ENCODE measurements at places on chromosomes 2 and 18.

GRCh38 chr18:39350945-39351344 lies 1785.3 kb upstream of the CELF4 start:
- DNase-seq = no peak

DNA sequence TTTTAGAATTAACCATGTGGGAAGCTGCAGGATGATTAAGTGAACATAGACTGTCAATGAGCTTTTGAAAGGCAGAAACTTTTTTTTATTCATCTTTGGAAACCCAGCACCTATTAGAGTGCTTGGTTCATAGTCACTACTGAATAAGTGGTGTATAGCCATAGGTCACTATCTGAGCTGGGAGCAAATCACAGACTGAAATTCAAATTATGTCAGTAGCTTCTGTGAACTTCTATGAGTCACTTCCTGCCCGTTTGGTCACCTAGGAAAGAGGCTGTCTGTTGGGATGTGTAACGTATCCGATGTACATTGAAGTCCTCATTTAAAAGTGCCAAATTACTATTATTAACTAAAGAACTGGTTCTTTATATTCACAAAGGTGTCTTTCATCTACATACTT lies 20.5 kb upstream of the SLC40A1 start:
- DNase-seq = no peak

DNA sequence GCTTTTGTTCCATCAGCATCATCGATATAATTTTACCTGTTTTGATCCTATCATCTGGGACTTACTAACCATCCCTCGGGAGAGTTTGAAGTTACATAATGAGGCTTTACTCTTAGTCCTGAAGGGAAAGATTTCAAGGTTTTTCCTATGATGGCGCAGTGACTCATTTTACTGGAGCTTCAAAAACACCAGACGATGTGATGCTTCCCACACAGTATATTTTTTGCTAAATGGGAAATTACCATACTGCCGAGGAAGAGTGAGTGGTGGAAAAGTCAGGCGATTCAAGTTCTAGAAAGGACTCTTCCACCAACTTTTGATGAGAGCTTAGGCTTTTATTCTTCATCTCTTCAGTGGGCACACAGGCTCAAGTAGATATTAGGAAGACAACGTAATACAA lies 44.6 kb upstream of the GCG start:
- no peak for DNase-seq

DNA sequence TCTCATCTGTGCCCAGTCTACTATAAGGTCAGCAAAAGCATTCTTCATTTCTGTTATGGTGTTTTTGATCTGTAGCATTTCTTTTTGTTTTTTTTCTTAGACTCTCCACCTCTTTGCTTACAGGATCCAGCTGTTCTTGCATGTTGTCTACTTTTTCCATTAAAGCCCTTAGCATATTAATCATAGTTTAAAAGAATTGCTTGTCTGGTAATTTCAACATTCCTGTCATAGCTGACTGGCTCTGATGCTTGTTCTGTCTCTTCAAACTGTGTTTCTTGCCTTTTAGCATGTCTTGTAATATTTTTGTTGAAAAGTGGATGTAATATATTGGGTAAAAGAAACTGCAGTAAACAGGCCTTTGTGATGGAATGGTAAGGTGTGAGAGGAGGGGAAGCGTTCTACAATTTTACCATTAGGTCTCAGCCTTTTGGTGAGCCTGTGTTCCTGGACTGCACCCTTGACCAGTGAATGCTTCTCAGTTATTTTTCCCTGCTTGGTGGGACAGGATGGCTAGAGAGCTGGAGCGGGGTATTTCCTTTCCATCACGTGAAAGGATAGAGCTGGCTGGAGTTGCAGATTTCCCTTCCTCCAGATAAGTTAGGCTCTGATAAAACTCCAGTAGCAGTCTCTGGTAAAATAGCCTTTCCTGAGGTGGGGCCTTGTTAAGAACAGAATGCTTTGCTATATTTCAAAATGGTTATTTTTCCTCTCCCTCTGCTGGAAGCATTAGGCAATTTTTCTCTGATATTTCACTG lies 65.4 kb downstream of the PLA2R1 start:
- no peak for DNase-seq

DNA sequence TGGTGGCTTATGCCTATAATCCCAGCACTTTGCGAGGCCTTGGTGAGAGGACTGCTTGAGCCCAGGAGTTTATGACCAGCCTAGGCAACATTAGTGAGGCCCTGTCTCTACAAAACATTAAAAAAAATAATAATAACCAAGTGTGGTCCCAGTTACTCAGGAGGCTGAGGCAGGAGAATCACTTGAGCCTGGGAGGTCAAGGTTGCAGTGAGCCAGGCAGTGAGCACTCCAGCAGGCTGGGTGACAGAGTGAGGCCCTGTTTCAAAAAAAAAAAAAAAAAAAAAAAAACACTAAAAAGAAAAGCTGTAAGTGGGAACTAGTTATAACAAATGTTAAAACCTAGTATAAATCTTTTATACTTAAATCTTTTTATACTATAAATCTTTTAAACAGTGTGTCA lies 146.2 kb upstream of the ITGA4 start:
- DNase-seq = no peak

DNA sequence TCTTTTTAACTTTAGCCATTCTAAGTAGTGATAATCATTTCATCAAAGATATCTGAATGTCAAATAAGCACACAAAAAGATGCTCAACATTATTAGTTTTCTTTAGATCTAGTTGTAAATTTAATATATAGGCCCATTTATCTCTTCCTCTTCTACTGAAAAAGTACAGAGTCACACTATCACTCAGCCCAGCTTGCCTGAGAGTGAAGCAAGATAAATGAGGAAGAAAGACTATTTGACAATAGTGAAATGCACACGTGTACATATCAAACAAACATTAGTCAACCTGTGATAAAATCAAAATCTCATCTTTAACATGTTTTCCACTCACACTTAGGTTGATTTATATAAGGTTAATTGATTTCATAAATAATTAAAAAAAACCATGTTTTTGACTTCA lies 83.5 kb upstream of the CCDC195 start:
- DNase-seq = no peak

DNA sequence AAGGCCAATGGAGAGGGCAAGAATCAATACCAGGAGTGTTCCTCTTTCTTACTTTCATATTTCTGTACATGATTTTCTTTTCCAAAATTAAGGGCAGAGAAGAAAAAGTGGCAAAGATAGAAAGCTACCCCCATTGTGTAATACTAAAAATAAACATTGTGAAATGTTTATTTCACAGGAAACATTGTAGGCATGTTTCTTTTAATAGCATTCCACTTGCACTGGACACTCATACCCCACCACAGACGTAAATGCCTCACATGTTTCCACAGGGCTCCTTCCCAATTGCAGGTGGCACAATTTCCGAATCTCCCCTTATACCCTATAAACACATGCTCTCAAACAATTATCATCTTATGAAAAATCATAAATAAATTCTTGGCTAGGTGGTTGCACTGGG lies 645.1 kb upstream of the SETBP1 start:
- no peak for DNase-seq

GRCh38 chr2:231221761-231222160 lies 23.3 kb downstream of the ARMC9 start:
- no peak for DNase-seq

GRCh38 chr18:45063246-45064038 lies 382.8 kb downstream of the SETBP1 start:
- no peak for DNase-seq

DNA sequence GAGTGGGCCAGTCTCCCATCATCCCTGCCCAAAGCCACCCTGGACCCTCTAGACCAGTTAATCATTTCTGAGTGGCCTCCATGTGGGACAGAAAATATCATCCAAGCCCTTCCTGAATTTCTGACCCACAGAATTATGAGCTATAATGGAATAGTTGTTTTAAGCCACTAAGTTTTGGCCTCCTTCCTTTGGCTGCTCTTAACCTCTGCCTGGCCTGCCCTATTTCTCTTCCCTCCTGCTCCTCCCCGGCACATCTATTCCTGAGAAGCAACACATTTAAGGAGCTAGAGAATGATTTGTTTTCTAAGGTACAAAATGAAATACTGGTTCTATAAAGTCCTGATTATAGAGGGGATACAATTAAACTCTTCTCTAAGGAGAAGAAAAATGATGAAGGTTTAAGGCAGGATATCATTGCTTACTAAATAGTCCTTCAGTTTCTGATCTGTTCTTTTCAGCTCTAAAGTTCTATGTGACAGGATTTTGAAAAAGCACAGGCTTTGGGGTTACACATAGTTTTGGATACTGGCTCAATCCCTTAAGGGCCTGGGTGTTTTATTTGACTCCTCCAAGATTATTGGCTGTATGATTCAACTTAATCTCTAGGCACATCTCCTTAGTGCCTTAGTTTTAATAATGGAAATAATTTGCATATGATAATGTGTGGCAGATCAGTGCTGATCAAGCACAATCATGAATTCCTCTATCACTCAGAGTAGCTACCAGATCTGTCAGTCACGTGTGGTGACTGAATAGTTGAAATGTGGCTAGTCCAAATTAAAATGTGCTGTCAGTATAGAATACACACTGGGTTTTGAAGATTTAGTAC lies 240.3 kb downstream of the VAPA start:
- no peak for DNase-seq

DNA sequence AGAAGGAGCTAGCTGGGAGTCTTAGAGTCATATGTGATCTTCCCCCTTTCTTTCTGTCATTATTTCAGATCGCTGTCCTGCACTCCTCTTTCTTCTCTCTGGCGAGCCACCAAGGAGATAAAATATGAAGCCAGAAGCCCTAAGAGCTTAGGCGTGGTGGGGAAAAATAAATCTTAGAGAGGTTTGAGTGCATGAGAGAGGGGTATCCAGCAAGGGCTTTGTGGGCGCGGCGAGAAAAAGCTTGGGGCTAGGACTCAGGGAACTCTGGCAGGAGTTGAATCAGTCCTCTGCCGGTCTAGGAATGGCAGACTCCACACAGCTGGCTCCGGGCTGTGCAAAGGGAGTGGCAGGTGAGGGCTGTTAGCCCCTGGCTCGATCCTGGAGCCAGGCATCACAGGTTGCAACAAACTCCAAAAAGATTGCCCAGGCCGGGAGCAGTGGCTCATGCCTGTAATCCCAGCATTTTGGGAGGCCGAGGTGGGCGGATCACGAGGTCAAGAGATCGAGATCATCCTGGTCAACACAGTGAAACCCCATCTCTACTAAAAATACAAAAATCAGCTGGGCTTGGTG lies 20.1 kb upstream of the IGFBP5 start:
- no peak for DNase-seq

GRCh38 chr18:51192026-51192425 lies 5.5 kb downstream of the MEX3C start:
- no peak for DNase-seq

DNA sequence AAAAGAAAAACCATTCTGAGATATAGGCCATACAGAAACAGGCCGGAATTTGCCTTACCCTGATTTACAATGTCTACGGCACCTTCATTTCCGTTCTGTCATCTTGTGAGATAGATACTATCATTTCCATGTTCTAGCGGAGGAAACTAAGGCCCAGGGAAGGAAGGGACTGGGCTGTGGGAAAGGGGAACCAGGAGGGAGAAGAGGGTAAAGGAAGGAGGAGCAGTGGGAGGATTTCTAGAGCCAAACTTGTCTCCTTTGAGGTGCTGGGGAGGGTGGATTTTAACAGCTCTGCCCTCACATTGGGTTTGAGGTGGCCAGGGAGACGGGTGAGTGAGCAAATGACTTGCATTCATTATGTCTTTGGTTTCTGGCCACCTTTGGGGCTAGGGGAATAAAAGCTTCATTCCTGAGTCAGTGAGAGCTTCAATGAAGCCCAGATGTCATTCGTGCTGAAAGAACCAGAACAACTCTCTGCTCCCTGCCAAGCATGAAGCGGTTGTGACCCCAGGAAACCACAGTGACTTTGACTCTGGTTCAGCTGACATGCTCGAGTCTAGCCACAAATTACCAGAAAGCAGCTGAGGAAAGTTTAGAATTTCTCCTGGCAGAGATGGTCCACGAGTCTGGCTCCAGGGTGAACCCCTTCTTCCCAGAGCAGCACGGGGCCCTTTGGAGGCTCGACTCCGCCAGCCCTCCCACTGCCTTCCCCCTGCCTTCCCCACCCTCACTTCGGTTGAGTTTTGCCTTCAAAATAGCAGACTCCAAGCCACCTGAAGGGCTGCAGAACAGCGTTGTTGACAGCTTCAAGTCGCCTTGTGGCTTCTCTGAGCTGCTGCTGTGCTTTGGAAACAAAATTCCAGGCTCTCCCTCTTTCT lies 3.8 kb downstream of the ACTG2 start:
- DNase-seq = peak; percentile 35

- DNase-seq = peak; percentile 31
Observed at GRCh38 chr2:148876595-148877402, 1.8 kb downstream of the KIF5C start.

- DNase-seq = no peak
Observed at GRCh38 chr2:223894009-223894408, 51.1 kb downstream of the WDFY1 start.

DNA sequence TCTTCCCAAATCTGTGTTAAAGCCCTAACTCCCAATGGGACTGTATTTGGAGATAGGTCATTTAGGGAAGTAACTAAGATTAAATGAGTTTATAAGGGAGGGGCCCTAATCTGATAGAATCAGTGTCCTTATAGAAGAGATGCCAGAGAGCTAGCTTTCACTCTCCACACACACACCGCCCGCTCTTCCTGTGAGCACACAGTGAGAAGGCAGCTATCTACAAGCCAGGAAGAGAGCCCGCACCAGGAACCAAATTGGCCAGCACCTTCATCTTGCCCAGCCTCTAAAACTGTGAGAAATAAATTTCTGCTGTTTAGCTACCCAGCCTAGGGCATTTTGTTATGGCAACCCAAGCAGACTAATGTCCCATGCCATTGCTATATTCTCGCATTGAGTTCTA lies 125.2 kb downstream of the RTN4 start:
- no peak for DNase-seq

- no peak for DNase-seq
Observed at GRCh38 chr2:223270548-223270947, 218.6 kb downstream of the KCNE4 start.

DNA sequence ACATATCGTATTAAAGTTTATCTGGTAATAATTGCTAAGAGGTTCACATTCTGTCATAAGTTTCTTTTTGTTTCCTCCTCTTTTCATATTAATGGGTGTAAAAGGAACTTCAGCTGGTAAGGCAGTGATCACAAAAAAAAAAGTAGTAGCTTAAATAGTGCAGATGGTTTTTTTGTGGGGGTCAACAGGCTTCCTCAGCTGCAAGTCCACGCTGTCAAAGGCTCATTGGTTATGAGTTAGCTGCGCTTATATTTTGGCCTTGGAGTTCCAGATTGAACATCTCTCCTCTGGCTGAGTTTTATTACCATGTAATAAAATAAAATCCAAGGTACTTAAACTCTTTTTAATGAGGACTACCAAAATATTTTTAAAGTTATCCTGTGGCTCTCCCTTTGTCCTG lies 277.0 kb upstream of the ZEB2 start:
- DNase-seq = no peak

DNA sequence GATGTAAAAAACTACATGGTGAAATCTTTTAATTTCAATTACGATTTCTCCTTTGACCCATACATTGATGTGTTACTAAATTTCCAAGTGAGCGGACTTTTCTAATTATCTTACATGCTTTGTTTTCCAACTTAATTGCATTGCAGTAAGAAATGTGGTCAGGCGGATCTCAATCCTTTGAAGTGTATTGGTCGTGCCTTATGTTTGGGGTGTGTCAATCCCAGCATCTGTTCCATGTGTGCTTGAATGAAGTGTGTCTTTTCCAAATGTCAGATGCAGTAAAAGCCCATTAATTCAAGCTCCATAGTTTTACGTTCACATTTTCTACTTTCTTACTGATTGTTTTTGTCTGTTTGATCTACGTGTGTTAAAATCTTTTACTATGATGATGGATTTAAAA lies 113.1 kb downstream of the UXS1 start:
- no peak for DNase-seq

GRCh38 chr18:217532-218336 lies 50.1 kb downstream of the THOC1 start:
- DNase-seq = no peak

- no peak for DNase-seq
Observed at GRCh38 chr2:181750305-181750704, 70.0 kb upstream of the NEUROD1 start.
